ENCODE measurements at places on chromosomes 2 and 18.

GRCh38 chr2:102801098-102801718 is 39.4 kb downstream of the TMEM182 start:
- DNase-seq, result no peak

DNA sequence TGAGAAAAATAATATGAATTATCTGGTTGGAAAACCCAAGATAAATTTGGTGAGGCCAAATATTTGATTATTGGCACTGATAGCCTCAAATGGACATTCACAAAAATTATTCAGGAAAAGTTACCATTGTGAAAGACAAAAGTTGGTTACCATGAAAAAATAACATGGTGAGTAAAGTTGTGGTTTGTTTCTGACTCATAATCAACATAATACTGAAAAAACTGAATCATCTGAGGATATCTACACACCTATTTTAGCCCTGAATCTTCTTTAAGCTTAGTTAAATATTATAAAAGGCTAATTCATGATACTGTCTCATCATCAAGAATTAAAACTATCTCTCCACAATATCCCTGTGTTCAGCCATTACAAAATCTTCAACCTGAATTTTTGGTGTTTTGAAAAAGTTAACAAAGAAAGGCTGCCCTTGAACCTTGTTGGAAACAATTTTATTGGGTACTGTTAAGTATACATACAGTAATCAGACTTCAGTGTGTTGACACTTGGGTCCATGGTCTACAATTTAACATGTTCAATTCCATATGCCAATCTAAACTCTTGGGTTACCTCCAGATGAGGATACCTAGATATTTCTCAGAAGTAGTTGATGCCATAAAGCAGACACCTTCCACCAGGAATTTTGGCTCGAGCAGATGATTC is 607.5 kb upstream of the SLC39A10 start:
- DNase-seq, result no peak

DNA sequence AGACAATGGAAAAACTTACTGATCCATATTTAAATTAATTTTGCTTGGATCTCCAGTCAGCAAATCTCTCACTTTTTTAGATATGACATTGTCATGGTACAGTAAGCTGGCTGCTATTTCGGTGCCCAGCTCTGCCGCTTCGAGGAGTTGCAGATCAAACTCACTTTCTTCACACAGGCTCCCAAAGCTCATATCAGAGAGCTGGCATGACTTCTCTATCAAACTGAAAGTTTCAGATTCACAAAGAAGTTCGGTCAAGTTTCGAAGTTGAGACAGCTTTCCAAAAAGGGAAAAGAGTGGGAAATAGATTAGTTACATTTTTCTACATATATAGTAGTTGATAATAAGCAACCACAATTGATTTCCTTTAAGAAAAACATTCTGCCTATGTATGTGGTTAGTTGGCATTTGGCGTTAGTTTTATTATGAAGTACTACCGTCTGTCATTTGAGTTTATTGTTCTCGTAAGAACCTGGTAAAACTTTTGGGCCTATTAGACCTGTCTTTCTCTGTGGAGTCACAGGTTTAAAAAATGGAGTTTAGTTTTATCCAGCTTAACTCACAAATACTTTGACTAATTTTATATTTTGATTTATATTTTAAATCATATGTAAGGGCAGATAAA is 118.8 kb downstream of the ABCA12 start:
- no peak for DNase-seq

DNA sequence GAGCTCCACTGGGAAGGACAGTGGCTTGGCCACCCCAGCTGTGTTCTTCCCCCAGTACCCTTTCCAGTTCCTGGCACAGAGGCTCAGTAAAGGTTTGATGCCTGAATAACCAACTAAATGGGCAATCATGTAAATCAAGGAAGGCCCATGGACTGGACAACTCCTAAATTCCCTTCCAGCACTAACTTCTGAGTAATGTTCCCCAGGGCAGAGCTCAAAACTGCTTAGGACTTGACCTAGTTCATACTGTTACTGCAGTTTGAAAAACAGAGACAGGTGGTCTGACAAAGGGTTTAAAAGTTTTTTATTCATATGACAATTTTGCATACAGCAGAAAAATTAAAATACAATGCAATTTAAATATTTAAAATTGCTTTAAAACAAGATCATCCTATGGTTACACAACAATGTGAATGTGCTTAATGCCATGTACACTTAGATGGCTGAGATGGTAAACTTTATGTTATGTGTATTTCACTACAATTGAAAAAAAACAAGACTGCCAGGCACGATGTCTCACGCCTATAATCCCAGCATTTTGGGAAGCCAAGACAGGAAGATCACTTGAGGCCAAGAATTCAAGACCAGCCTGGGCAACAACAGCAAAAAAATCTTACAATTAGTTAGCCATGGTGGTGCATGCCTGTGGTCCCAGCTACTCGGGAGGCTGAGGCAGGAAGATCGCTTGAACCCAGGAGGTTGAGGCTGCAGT is 26.2 kb downstream of the PCBP1 start:
- DNase-seq, result no peak

GRCh38 chr2:37615804-37616676 is 55.4 kb downstream of the CDC42EP3 start:
- peak; percentile 74 for DNase-seq

- DNase-seq, result no peak
Observed at GRCh38 chr2:161029321-161029720, 130.9 kb upstream of the TANK start.

- no peak for DNase-seq
Observed at GRCh38 chr2:9984871-9985480, 33.5 kb downstream of the GRHL1 start.

DNA sequence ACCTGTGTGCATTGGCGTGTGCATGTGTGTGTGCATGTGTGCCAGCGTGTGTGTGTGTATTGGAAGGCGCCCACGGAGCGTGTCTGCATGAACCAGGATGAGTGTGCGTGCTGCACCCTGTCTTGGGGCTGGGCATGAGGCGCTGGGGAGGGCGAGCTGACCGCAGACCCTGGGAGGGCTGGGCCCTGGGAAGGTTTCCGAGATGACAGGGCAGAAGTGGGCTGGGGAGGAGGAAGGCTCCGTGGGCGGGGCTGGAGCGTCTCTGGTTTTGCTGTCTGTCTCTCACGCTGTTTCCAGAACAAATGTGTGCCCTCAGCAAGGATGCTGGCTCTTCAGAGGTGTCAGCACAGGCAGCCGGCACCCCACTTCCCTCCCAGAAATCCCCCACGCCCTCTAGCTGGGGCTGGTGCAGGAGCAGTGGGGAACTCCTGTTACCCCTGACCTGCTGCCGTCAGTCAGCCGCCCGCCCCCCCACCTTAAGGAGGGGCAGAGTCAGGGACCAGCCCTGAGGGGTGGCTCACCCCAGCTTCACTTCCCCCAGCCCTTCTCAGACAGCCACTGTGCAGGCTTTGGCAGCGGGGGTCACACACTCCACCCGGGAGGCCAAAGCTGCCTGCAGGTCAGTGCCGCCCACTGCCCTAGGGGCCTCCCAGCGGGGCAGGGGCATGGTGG is at the start of gene GPR35:
Gene GPR35, plus strand, starts transcription at position 531 of the 672 bp plus-strand sequence. CDS start 4,473 bp downstream, outside the sequence.
- DNase-seq, result peak; percentile 83

- DNase-seq, result no peak
Observed at GRCh38 chr2:44822174-44822573, 119.3 kb upstream of the SIX3 start.

GRCh38 chr18:6363216-6363615 is 51.5 kb downstream of the L3MBTL4 start:
- peak; percentile 68 for DNase-seq

GRCh38 chr2:168692132-168692744 is 110.2 kb upstream of the NOSTRIN start:
- no peak for DNase-seq

GRCh38 chr2:239212929-239213642 is 187.7 kb downstream of the HDAC4 start:
- DNase-seq, result no peak

- DNase-seq, result no peak
Observed at GRCh38 chr2:95317123-95317500, 20.0 kb downstream of the KCNIP3 start.

- no peak for DNase-seq
Observed at GRCh38 chr2:177708660-177709444, 316.3 kb downstream of the AGPS start.

- DNase-seq, result no peak
Observed at GRCh38 chr2:150141226-150142001, 346.1 kb downstream of the RND3 start.

GRCh38 chr2:163259489-163259888 is 420.9 kb upstream of the KCNH7 start:
- DNase-seq, result no peak

GRCh38 chr18:69209761-69210160 is 190.9 kb upstream of the DOK6 start:
- DNase-seq, result no peak
